ENCODE measurements at places on chromosomes 6 and 20.

DNA sequence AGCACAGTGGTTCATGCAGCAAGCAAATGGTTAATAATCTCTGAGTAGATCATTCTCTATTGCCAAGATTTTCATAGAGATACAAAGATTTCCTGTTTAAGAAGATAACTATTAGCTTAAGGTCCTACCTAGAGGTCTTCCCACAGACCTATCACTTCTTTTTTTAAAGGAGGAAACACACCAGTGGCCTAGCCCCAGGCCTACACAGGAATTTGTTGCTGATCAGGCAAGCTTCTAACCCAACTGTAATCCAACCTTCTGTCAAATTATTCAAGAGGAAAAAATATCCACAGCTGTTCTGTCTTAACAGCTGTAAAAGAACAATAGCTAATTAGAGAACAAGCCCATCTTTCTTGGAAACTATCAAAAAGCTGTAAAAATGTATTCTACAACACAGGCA lies 332.8 kb downstream of the BTBD9 start:
- no peak for DNase-seq

GRCh38 chr6:150929416-150929815 lies 63.9 kb downstream of the MTHFD1L start:
- DNase-seq, result no peak

DNA sequence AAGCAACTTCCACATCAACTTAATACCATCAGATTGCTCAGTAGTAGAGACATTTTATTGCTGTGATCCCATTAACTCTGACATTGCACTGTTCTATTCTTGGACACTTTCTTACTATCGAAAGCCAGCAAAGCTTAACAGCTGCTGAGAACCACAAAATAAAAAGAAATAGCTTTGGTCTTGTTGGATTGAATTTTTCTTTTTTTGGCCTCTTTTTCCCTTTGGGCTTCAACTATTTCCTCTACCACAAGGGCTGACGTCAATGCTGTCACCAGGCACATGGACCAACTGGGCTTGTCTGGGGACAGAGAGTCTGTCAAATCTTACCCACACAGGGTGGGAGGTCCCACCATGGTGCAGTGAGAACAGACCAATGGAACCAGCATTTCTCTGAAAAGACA lies 63.4 kb upstream of the ENPP5 start:
- no peak for DNase-seq

- no peak for DNase-seq
Observed at GRCh38 chr20:62030357-62030756, 35.3 kb downstream of the TAF4 start.

DNA sequence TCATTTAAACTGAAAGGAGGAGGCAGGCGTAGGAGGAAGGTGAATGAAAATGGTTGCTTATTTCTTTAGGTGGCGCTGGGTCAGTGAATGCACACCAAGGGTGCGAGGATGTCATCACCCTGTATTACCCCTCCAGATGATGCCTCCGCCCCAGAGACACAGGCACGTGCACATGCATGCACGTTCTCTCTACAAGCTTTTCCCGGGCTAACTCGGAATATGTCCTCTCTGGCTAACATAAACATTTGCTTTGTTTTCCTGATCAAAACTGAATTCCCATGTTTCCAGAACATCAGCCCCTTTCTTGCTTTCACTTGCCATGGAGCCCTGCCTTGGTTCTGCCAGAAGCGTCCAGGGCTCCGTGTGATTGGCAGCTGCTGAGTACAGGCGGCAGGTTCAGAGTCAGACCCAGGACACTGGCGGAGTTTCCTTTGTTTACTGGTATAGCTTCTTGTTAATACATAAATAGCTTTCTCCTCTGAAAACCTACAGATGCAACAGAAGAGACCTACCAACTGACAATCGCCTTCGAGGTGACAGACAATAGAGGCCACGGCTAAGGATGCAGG lies 131.2 kb upstream of the RPS6KA2 start:
- no peak for DNase-seq

GRCh38 chr20:45019027-45019761 lies 52.9 kb downstream of the STK4 start:
- no peak for DNase-seq

GRCh38 chr6:137723273-137724017 lies 143.6 kb upstream of the TNFAIP3 start:
- no peak for DNase-seq

DNA sequence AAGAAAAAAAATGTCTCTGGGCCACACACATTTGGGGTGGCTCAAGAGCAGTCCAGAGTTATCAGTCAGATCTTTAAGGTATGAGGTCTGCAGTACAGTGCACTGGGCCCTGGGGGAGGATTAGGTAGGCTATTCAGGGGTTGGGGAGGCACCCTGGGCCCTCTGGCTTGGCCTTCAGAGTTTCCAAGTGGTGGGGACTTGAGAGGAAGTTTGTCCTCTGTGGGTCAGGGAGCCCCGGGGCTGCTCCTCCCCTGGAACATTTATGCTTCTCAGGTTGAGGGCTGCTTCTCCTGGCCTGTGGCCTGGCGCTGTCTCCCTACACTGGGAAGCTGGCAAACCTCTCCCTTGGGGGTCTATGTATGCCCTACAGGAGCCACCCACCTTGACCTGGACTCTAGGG lies 46.0 kb downstream of the PTK7 start:
- no peak for DNase-seq

GRCh38 chr6:32680055-32680454 lies 13.6 kb upstream of the HLA-DQB1 start:
- DNase-seq, result no peak

- no peak for DNase-seq
Observed at GRCh38 chr6:14913931-14914330, 331.9 kb upstream of the JARID2 start.

- no peak for DNase-seq
Observed at GRCh38 chr20:34559311-34560140, 1.0 kb downstream of the MAP1LC3A start.

DNA sequence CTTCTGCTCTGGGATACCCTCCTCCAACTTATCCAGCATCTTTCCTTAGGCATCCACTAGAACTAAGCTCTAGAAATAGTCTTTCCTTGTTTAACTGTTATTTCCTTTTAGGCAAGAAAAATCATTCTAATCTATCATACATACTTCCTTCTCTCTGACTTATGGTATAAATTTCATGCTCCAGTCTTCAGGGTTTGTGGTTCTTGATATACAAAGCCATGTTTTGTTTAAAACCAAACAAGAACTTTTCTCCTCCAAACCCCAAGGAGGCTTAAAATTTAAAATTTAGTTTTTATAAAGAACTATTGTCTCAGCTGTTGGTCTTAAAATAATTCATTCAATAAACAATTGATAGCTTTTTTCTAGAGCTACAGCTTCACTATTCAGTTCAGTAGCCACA lies 77.2 kb downstream of the CD164 start:
- DNase-seq, result no peak

- DNase-seq, result no peak
Observed at GRCh38 chr6:90121982-90122381, 174.7 kb downstream of the BACH2 start.

DNA sequence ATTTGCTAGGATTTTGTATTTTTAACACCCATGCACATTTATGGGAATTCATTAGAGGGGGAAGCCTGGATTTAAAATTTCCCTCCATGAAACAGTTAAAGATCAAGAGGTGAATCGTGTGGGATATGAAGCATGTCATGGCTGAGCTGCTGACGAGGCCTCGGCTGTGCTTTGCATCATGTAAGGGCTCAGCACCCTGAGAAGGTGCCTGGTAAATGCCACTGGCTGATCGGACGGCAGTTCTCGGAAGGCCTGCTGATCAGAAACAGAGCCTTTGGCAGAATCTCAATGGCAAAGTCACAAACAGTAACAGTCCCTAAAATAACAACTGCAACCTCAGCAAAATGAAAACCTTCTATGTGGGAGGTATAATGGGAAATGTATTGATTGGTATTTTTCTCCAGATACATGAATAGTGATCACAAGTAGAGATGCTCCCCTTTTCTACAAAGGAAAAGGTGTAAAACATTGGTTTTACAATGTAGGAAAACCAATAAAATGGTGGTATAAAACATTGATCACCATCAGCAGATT lies 53.0 kb upstream of the FUCA2 start:
- no peak for DNase-seq

- no peak for DNase-seq
Observed at GRCh38 chr20:9330151-9330550, 184.2 kb upstream of the LAMP5 start.

DNA sequence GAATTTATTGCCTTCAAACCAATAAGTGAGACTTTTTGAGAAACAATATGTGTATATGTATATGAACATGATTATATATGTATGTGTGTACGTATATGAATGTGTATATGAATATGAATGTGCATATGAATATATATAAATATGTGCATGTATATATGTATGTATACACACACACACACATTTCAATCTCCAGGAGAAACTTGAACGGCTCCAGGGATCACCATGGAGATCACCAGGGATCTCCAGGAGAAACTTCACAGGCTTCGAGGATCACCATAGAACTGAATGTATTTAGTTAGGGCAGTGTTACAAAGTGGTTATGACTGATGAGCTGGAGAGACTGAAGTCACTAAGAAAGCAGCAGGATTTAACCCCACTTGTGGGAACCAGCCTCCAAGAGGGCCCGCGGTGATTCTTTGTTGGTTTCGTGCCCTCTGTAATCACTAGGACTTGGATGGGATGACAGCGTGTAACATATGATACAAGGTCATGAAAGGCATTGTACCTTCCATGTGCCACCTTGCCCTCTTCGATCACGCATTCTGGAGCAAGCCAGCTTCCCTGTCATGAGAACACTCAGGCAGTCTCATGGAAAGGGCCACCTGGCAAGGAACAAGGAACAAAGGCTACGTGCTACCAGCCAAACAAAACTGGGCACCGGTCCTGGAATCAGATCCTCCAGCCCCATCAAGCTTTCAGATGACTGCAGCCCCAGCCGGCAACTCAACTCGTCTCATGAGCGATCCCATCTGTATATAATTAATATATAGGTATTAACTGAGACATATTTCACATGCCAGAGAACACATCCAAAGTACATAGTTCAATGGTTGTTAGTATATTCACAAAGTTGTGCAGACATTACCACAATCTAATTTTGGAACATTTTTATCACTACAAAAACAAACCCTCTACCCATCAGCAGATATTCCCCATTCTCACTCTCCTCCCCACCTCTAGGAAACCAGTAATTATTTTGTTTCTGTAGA lies 8.6 kb downstream of the FAM50B start:
- no peak for DNase-seq

- no peak for DNase-seq
Observed at GRCh38 chr6:158157064-158157764, 10.8 kb downstream of the SERAC1 start.

- no peak for DNase-seq
Observed at GRCh38 chr20:50013976-50014375, 31.2 kb downstream of the SNAI1 start.

DNA sequence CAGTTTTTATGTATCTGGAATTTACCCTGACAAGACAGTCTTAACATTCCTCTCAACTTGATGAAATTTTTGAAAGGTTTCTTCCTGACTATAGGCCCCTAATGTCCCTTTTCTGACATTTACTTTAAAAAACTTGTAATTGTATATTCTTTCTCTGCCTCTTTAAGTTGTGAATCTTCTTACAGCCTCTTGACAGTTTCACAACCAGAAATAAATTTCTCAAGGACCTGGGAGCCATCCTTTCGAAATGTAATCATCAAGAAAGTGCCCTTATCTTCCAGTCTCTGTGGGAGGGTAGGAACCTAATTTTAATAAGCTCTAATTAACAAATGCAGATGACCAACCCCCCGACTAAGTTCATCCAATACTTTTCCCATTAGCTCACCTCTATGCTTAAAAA lies 403.6 kb upstream of the GJE1 start:
- DNase-seq, result no peak

GRCh38 chr6:10203651-10204050 lies 211.2 kb downstream of the TFAP2A start:
- no peak for DNase-seq

GRCh38 chr6:73388433-73388799 lies 6.2 kb upstream of the DDX43 start:
- DNase-seq, result no peak

- no peak for DNase-seq
Observed at GRCh38 chr6:16090920-16091319, 38.0 kb upstream of the MYLIP start.

DNA sequence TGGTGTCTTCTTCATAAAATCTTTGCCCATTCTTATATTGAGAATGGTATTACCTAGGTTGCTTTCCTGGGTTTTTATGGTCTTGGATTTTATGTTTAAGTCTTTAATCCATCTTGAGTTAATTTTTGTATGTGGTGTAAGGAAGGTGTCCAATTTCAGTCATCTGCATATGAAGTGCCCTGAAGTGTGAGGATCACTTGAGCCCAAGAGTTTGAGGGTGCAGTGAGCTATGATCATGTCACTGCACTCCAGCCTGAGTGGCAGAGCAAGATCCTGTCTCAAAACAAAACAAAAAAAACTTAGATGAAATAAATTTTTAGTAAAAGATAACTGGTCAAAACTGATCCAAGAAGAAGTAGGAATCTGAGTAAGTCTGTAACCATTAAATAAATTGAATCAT lies 215.4 kb downstream of the TBC1D7 start:
- DNase-seq, result no peak

- DNase-seq, result no peak
Observed at GRCh38 chr6:85419046-85419759, 30.7 kb upstream of the NT5E start.

GRCh38 chr6:72715119-72715518 lies 93.3 kb downstream of the KCNQ5 start:
- no peak for DNase-seq

DNA sequence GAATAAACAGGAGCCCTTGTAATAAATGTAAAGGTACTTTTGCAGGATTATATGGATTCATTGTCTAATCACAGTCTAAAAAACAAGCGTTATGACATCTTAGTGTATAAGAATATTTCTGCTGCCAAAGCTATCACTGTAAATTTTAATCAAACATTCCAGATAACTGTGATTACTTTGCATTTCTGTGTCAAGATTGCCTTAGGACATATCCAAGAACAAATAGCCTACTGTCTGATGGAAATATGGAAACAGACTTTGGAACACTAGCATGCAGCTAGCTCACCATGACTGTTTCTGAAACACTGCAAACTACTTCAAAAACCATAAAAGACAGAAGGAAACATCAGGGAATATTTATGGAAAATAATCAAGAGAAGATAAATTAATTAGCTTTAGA lies 248.7 kb upstream of the ASCC3 start:
- DNase-seq, result no peak

All from NCI-H1930 (cell line).